ENCODE measurements at places on chromosomes 3 and 15. TPM values are rescaled to one million over a fixed set of nuclear protein-coding genes. Genes with fewer than 3 reads are reported as not detected.

DNA sequence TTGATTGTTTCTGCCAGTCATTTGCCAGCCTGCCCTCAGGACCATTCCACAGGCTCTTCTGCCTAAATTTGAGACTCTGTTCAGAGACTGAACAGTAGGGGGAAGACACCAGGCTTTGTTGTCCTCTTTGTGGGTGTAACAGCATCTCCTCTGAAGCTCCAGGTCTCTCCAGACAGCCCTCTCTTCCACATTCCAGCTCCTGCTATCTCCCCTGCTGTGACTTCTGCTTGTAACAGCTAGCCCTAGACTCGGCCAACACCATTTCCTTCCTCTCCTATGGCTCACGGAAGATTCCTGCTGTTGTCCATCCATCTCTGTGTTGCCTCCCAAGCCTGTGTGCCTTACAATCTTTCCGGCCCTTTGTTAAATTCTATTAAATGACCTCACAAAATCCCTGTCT is 40.2 kb downstream of the SUCLG2 start:
- no peak for DNase-seq

DNA sequence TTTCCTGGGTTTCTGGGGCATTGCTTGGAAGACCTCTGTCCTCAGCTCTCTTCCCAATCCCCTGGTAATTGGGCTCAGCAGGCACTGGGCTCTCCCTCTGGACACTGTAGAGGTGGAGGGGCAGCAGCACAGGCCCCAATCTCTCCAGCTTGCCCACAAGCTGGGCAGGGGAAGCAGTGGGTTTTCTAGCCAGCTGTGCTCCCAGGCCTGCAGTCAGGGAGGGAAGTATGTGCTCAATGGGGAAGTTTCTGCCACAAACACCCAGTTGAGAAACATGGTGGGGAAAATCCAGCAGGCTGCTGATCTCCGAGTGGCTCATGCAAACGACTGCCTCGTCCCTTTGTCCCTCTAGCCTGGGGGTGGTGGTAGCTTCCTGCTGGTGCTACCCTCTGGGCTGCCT is 12.8 kb upstream of the RFT1 start:
- no peak for DNase-seq

Gene XXYLT1
- total RNA-seq, result 4.4 TPM

Gene SPINK8
- not detected for total RNA-seq

Gene KNG1
- not detected for total RNA-seq

Gene CD200R1L
- total RNA-seq, result not detected
